ENCODE measurements at places on chromosomes 1 and 21.

GRCh38 chr21:44436958-44437357 lies 18.4 kb upstream of the LRRC3 start:
- DNase-seq, result no peak

DNA sequence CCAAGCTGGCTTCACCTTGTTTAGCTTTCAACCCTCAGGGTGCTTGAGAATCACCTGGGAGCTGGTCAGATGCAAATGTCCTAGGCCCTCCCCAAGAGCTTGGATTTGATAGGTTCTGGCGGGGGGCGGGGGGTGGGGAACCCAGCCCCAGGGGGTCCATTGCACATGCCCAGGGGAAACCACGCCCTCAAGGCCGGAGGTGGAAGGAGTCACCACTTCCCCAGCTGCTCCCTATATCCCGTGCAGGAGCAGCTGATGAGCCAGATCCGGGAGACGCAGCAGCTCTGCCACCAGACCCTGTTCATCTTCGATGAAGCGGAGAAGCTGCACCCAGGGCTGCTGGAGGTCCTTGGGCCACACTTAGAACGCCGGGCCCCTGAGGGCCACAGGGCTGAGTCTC lies 5.8 kb downstream of the TOR3A start:
- no peak for DNase-seq

- DNase-seq, result no peak
Observed at GRCh38 chr1:197011614-197012013, 34.3 kb downstream of the CFHR5 start.

DNA sequence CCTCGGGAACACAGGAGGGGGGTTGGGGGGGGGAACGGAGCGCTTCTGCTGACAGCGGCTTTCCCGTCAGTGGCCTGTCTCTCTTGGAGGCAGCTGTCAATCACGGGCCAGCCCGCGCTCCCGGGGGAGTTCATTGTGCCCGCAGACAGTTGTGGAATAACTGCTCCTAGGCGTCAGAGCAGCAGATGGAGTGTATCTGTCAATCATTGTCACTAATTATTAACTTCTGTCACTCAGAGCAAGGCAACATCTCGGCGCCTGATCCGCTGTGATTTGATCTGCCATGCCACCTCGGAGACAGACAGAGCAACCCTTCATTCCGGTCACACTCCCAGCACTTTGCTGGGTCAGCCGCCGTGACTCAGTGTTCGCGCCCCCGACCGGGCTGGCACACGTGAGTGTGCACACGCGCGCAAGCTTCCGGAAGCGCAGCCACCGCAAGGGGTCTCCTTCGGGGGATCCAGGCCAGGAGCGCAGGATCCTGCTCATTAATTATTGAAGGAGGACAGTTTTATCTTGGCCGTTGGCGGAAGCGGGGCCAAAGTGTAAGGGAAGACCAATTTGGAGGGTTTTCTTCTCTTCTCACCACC lies 75.8 kb downstream of the RRAGC start:
- no peak for DNase-seq

GRCh38 chr1:32345289-32345827 lies 9.3 kb upstream of the MARCKSL1 start:
- no peak for DNase-seq

DNA sequence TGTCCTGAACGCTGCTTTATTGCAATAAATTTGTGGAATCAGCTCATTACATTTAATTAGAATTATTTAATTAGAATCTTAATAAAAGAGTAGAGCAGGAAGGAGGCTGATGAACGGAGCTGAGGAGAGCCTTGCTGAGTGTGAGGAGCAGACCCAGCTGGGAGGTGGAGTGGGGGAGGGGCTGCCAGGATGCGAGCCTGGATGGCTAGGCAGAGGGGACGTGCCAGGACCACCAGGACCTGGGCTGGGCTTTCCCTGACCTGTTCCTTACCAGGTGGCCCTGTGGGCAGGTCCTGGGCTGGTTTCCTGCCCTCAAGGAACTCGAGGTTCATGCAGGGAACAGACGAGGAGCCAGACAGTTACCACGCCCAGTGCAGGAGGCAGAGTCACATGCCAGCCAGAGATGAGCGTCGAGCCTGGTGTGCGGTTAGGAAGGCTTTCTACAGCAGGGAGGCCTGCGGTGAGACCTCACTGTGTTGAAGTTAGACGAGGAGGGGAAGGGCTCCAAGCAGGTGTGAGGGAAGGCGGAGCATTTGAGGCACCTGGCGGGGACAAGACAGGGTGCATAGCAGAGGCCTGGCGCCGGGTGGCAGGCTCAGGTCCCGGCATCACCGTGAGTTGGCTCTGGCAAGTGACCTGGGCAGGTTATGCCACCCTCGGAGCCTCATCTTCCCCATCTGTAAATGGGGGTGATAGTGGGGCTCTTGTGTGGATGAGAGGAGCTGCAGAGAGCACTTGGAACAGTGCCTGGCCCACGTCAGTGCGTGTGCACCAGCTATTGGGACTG lies 33.9 kb downstream of the LDLRAP1 start:
- DNase-seq, result no peak

GRCh38 chr1:66436378-66437135 lies 97.4 kb upstream of the SGIP1 start:
- peak; percentile 48 for DNase-seq

- DNase-seq, result no peak
Observed at GRCh38 chr1:42335809-42336518, 929 bp upstream of the FOXJ3 start.

Data from HAP-1 (cell line).